Calu3 (cell line): ENCODE measurements at places on chromosomes 2 and 18. TPM values are rescaled to one million over a fixed set of nuclear protein-coding genes. Genes with fewer than 3 reads are reported as not detected.
A peak's percentile ranks its signal among the peaks of the same experiment; 100 is the strongest.

The SPP2 gene
- total RNA-seq: not detected in 2 replicates

- DNase-seq: no peak
Observed at GRCh38 chr2:150045601-150046000, 441.9 kb downstream of the RND3 start.

DNA sequence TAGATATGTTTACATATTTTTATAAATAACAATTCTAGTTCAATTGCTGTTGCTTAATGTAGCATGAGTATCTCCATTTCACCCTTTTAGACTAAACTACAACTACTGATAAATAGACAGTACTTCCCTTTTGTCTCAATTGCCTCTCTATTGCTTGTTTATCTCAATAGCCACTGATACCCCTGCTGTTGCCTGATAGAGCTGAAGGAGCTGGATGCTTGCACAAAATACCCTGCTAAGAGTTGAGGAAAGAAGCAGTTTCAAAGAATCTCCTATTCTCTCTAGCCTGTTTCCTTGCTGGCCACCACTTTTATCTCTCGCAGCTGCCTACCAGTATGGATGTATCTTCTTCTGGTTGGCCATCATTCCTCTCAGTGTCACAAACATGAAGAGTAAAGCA, 16.9 kb upstream of the ZNF804A start:
- DNase-seq: no peak

The TMEM214 gene
- total RNA-seq: 75.9 and 79.6 TPM in 2 replicates

The HOXD12 gene
- total RNA-seq: not detected in 2 replicates

GRCh38 chr18:69963196-69963595, 15.5 kb upstream of the CD226 start:
- DNase-seq: no peak

- no peak for DNase-seq
Observed at GRCh38 chr2:23008440-23008839, 376.5 kb upstream of the KLHL29 start.

- peak; percentile 8 for DNase-seq
Observed at GRCh38 chr2:98634406-98635092, 26.2 kb downstream of the UNC50 start.

- DNase-seq: no peak
Observed at GRCh38 chr2:201532686-201533304, 81.3 kb downstream of the STRADB start.

The SLC25A52 gene
- total RNA-seq: not detected in 2 replicates

The MYO1B gene
- total RNA-seq: 56.7 and 64.5 TPM in 2 replicates

DNA sequence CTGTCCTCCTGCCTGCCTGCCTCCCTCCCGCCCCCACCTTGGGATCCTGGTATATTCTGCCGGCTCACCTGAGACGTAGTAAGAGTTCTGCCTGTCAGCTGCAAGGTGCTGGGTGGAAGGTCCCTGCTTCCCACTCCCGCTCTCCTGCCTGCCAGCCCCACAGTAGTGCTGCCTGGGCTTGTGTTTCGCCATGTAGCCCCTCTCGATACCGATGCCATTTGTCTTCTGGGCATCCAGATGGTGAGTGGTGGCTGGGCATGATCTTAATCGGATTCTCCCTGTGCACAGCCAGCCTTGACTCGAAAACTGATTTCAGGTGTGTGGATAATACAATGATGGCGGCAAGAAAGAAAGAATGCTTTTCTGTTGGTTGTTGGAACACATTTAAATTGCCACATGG, 184.9 kb downstream of the AGAP1 start:
- DNase-seq: no peak

The ZNF236 gene
- total RNA-seq: 19.3 and 22.2 TPM in 2 replicates

GRCh38 chr2:152036611-152037469, 62.0 kb downstream of the CACNB4 start:
- DNase-seq: peak; percentile 65

DNA sequence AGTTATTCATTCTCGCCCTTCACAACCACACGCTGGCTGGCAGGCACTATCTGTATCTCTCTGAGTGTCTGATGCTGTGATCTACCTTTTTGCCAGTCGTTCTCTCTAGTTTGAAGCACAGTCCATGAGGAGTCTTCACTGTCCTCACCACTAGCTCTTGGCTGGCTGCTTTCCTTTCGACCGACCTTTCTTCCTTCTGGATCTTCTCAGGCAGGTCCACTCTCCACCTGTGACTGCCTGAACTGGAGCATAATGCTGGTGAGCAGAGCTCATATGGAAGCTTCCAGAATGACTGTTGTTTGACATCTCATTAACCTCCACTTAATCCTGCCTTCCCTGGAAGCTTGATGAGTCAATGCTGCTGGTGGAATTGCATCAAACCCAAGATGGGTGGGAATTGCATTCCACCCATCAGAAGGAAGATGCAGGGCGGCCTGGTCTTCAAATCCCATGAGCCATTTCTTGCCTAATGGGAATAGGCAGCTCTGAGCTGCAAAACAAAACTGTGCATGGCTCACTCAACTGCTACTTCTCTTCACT, 283.5 kb upstream of the HDAC4 start:
- no peak for DNase-seq

DNA sequence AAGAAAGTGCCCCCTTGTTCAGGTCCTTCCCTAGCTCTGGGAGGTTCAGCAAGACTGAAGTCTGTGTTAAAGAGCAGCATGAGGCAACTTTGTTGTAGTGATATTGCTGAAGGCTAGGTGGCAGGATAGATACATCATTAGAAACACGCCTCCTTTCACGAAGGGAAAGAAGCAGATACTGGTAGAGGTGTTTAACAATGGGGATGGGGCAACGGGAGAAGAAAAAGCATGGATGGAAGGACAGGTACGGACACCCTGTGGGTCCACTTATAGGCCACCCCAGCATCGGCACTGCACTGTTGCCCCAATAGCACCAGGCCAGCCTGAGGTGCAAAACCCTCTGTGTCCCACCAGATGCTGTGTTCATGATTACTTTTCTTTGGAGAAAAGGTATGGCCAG, 3.5 kb upstream of the IGFBP5 start:
- DNase-seq: peak; percentile 41

The OTOS gene
- not detected in 2 replicates for total RNA-seq

The UNC80 gene
- not detected in 2 replicates for total RNA-seq

The HIBCH gene
- 35.1 and 44.6 TPM in 2 replicates for total RNA-seq

DNA sequence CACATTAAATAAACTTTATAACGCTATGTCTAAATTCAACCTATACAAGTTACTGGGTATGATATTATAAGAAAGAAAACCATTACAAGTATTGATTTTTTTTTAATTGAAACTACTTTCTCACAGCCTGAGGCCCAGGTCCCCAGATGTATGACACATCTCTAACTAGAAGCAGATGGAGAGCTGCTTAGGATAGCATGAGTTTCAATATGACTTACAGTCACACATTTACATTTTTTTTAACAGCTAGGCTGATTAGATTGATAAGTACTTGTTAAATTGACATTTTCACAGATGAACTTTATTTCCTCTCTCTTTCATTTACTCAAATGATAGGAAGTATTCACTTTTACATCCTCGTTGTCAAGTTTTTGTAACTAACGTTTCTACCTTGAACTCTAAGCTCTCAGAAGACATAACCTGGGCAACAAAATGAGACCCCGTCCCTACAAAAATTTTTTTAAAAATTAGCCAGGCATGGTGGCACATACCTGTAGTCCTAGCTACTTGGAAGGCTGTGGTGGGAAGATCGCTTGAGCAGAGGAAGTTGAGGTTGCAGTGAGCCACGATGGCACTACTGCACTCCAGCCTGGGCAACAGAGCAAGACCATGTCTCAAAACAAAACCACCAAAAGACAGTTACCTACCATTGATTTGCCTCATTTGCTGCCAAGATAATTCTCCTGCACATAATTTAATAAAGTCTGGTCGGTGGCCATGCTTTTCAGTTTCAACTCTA, 52.4 kb downstream of the STK39 start:
- no peak for DNase-seq

DNA sequence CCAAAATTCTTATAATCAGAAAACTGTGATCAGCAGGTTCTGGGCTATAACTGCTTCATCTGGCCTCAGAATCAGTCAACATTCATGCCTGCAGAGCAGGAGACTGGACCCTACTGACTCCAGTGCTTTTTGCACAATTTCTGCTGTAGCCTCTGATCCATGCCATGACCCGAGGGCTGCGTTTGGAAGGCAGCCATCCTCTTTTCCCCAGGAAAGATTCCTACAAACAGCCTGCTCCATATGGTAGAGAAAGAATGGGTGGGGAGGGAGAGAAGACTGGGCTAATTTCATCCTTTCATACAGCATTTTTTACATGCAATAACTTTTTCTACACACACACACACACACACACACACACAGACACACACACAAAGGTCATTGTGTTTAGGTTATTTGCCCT, 133.0 kb upstream of the MMADHC start:
- no peak for DNase-seq

- DNase-seq: peak; percentile 87
Observed at GRCh38 chr2:11389551-11390398, 45.3 kb upstream of the ROCK2 start.
